ENCODE measurements at places on chromosomes 16 and 17.
A peak's percentile ranks its signal among the peaks of the same experiment; 100 is the strongest.

GRCh38 chr17:56594320-56595107, 1.0 kb downstream of the NOG start:
- DNase-seq: no peak

GRCh38 chr17:62478424-62478879, at the start of gene TLK2:
TLK2 (plus strand) TSS chr17:62478825; CDS start chr17:62481126, 2,301 bp downstream.
- no peak for DNase-seq

DNA sequence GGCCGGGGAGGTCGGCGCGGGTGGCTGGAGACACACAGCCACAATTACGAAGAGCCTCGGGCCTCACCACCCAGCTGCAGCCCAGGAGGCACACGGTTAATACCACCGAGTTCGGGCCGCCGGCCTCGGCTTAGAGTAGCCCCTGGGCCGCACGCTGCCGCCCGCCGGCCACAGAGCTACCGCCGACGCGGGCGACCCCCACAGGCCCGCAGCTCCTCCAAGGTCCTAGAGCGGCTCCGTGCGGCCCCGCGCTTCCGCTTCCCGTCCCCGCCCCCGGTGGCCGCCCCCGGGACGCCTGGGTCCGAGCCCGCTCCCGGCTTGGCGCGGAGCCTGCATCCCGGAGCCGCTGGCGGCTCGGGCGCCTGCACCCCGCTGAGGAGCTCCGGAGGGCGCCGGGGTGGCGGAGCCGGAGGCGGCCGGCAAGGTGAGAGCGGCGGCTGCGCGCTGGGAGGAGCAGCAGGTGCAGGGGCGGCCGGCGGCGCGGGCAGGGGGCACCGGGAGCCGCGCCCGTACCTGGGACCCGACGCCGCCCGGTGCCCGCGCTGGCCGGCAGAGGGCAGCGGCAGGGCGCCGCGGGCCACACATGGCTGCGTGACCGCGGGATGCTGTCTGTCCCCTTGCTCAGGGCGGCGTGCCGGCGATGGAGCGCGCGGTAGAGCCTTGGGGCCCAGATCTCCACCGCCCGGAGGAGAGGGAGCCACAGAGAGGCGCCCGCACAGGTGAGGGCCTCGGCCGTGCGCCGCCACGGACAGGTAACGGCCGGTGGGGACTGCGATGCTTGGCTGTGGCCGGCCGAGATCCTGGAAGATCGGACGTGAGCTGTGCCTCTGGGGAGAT, at the start of gene ZNF48:
TSS of gene ZNF48 (plus strand) at position 266 of the 837 bp plus-strand sequence. CDS start at position 641, 375 bp downstream.
- DNase-seq: no peak

DNA sequence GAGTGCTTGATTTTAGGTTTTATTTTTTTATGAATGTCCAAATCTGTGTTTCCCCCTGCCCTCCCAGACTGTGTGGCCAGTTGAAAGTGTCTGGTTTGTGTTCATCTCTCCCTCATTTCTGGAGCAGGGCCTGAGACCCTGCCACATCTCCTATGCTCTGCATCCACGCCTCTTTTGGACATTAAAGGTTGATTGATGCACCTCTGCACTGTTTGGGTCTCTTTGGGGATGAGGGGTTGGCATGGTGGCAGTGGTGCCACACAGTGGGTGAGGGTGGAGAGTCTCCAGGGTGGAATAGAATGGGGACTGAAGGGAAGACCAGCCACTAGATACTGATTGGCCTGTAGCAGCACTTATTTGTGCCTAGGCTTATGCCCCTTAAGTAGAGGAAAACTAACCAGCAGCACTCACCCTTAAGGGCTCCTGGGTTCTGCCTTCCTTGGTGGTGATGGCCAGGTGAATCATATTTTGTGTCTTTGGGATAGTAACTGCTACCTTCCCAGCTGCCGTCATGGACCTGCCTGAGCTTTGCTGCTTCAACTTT, 7.9 kb downstream of the DYNLL2 start:
- no peak for DNase-seq

GRCh38 chr16:15636392-15636873, 6.5 kb downstream of the MARF1 start:
- DNase-seq: no peak

- DNase-seq: no peak
Measured at GRCh38 chr17:74712756-74713155, at the start of gene CD300LF. CD300LF (minus strand) TSS chr17:74712923; CDS start chr17:74712866, 57 bp downstream.

DNA sequence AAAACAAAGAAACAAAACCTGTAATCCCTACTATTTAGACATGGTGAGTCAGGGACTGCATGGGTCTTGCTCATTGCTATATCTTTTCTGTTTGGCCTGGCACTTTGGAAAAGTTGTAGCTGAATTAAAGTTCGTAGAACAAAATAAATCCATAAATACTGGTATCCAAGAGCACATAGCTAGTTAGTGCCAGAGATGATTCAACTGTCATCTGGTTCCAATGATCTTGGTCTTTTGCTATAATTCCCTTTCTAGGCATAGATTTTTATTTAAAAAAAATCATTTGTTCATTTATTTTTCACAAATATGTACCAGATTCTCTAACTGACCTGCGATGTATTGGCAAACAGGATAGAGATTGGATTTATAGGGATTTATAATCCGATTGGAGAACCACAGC, 1436.1 kb upstream of the GOT2 start:
- no peak for DNase-seq

DNA sequence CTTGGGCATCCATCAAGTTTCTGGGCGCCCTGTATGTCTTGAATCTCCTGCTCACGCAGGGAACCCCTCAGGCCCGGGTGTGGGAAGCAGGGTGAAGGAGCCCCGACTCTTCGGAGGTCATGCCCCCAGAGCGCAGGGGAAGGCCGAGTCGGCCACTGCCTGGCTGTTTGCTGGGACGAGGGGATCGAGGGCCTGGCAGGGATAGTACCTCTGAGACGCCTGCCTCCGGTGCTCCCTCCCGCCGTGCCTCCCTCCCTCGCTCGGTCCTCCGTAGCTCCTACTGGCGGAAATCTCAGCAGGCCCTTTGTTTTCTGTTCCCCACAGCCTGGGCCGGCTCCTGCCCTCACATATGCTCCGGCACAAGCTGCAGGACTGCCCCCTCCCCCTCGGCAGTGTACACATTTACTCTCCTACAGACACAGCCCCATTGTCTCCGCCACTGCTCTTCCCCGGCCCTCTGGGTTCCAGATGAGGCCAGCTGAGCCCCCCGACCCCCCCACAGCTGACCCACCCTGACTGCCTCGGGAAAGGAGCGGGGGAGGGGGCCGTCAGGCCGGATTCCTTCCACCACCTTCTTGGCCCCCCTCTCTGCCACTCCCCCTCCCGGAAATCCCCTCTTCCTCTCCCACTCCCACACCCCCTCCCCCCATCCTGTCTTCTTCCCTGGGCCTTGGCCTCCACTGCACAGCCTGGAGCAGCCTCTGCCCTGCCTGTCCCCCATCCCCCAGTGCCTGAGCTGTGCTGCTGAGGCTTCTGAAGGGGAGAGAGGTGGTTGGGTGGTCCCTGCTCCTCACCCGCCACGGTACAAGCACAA, 1.4 kb downstream of the TRAF4 start:
- DNase-seq: no peak

GRCh38 chr16:75217389-75217851, 1.4 kb upstream of the CTRB1 start:
- DNase-seq: no peak

DNA sequence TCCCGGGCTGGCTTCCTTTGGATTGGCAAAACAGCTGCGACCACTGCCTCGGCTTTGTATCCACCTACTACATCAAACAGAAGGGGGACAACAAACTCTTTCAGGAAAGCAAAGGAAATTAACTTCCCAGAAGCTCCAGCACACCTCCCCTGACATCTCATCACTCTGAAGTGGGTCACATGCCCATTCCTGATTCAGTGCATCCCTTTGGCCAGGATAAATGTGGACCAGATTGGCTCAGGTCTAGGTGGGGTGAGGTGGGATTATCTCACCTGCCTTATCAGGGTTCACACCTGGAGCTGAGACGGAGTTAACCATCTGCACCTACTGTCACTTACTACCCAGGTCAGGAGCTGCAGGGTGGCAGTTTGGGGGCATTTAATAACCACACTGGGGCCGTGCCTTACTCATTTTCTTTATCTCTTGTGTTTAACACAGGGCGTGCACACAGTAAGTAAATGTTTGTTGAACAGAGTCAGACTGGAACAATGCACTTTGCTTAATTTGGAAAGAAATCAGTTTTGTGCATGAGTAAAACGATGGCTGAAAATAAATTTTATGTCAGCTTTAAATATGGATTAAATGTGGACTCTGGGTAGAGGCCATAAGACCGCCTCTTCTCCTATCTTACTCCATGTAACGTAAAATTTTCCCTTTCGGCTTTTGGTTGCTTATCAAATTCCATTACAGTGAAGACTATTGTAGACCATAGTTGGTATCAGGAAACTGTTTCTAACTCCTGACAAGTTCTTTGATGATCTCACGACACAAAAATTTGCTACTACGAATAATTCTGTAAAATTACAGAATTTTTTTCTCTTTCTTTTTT, 36.0 kb downstream of the IQCK start:
- DNase-seq: no peak

- peak; percentile 29 for DNase-seq
Measured at GRCh38 chr16:79601931-79602627, 1.5 kb upstream of the MAF start.

- no peak for DNase-seq
Measured at GRCh38 chr16:20411055-20411454, 1.7 kb downstream of the ACSM5 start.

- no peak for DNase-seq
Measured at GRCh38 chr17:39763051-39763820, 25.5 kb downstream of the GRB7 start.

- no peak for DNase-seq
Measured at GRCh38 chr16:66701026-66701425, 4.5 kb upstream of the CMTM4 start.

Data from thoracic aorta (tissue), 2 donors.